A673 (cell line): ENCODE measurements at places on chromosomes 11 and 22. TPM values are rescaled to one million over a fixed set of nuclear protein-coding genes. Genes with fewer than 3 reads are reported as not detected.
A peak's percentile ranks its signal among the peaks of the same experiment; 100 is the strongest.

DNA sequence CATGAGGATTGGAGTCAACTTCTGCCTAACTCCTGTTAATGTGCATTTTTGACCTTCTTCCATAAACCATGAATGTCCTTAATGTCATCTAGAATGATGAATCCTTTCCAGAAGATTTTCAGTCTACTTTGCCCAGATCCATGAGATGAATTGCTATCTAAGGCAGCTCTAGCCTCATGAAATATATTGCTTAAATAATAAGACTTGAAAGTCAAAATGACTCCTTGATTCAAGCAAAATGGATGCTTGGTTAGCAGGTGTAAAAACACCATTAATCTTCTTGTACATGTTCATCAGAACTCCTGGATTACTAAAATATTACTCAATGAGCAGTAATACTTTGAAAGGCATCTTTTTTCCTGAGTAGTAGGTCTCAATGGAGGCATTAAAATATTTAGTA, 238.5 kb upstream of the ZC3H12C start:
- no peaks in the 10 kb centered on the region for H3K36me3 ChIP-seq
- no peak overlapping the region for H3K4me3 ChIP-seq
- no peak overlapping the region for H3K27ac ChIP-seq
- peaks cover 22% of the 10 kb centered on the region for H3K4me1 ChIP-seq

The BTBD18 gene
- total RNA-seq, result not detected in 2 replicates

The CRYAB gene
- total RNA-seq, result 0.87 and 1.6 TPM in 2 replicates

The NAALAD2 gene
- total RNA-seq, result 3.9 and 4.0 TPM in 2 replicates

DNA sequence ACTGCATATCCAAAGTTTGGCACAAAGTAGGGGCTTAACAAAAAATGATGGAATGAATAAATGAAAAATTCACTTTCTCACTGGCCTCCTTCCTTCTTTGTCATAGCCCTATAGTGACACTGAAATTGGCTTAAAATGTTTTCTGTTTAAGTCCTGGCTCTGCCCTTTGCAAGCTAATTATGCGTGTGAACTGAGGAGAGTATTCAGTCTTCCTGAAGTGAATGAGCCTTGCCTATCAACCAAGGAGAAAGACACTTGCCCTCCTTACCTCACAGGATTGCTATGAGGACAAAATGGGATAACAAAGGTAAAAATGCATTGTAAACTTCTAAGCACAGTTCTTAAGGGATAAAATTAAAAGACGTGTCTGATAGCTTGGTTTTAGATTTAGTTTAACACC, 729.8 kb upstream of the ANO3 start:
- H3K27me3 ChIP-seq, result no peaks in the 10 kb centered on the region
- no peaks in the 10 kb centered on the region for H3K4me1 ChIP-seq
- H3K27ac ChIP-seq, result no peak overlapping the region
- DNase-seq, result no peak
- no peak overlapping the region for H3K4me3 ChIP-seq
- H3K36me3 ChIP-seq, result no peaks in the 10 kb centered on the region

GRCh38 chr11:34552270-34552669, 38.7 kb upstream of the ELF5 start:
- H3K36me3 ChIP-seq, result no peaks in the 10 kb centered on the region
- H3K4me3 ChIP-seq, result no peak overlapping the region
- H3K27me3 ChIP-seq, result peaks cover 79% of the 10 kb centered on the region
- no peaks in the 10 kb centered on the region for H3K4me1 ChIP-seq
- H3K27ac ChIP-seq, result no peak overlapping the region
- no peak for DNase-seq

The MPPED2 gene
- 2.0 and 3.4 TPM in 2 replicates for total RNA-seq

DNA sequence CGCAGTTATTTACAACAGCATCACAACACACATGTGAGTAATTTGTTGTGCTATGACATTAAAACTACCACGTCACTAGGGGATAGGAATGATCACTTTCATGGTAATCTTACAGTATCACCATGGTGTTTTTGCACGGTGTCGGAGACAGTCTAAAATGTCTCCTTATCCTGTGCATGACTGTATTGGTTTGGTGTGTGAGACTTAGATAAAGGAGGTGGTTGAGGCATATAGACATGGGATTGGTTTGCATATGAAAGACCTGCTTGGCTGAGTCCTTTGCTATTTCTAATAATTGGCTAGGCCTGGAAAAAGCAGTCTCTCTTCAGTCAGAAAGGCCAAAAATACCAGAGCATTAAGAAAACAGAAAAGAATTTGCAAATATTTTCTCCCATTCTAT, 30.2 kb downstream of the MSANTD4 start:
- no peak overlapping the region for H3K27ac ChIP-seq
- no peak overlapping the region for H3K4me3 ChIP-seq
- DNase-seq, result no peak
- no peaks in the 10 kb centered on the region for H3K4me1 ChIP-seq
- no peaks in the 10 kb centered on the region for H3K36me3 ChIP-seq

DNA sequence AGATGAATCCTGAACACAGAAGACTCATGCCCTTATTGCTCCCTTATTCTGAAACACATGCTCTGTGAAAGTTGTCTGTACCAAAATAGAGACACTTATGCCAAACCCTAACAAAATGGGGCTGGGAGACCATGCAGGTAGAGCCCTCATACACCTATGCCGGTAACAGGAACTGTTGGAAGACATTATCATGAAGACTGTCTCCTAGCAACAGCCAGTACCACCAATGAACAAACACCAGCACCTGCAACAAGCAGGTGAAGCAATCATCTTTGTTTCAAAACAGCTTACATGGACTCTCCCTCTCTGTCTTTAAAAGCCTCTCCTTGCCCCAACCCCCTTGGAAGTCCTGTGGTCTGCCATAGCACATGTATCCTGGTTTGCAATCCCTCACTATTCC, 17.2 kb downstream of the SLC5A4 start:
- H3K4me3 ChIP-seq, result no peak overlapping the region
- H3K4me1 ChIP-seq, result peaks cover 22% of the 10 kb centered on the region
- H3K27ac ChIP-seq, result no peak overlapping the region
- no peaks in the 10 kb centered on the region for H3K36me3 ChIP-seq
- DNase-seq, result no peak
- no peaks in the 10 kb centered on the region for H3K27me3 ChIP-seq

- peaks cover 15% of the 10 kb centered on the region for H3K4me1 ChIP-seq
- H3K4me3 ChIP-seq, result peak overlapping the region; percentile 53
- H3K27me3 ChIP-seq, result no peaks in the 10 kb centered on the region
- H3K36me3 ChIP-seq, result no peaks in the 10 kb centered on the region
- DNase-seq, result peak; percentile 88
- H3K27ac ChIP-seq, result peak overlapping the region; percentile 73
Observed at GRCh38 chr11:65454696-65455456, 32.3 kb downstream of the NEAT1 start.

DNA sequence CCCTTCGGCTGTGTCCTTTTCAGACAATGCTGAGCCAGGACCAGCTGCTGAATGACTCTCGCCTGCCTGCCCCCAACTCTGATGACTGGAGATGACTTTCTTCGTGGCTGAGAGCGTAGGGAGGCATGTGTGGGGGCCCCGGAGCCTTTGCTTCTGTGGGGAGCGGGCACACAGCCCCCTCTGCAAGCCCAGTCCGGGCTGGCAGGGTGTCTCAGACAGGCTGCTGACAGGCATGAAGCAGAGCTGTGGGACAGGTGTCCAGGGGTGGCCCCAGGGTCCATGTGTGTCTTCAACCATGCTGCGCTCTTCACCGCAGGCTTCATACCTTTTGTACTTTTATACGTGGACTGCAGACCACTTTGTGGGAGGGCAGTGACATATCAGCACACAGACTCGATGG, 16.6 kb downstream of the CYB5R2 start:
- H3K27me3 ChIP-seq, result no peaks in the 10 kb centered on the region
- no peak overlapping the region for H3K27ac ChIP-seq
- H3K4me3 ChIP-seq, result no peak overlapping the region

DNA sequence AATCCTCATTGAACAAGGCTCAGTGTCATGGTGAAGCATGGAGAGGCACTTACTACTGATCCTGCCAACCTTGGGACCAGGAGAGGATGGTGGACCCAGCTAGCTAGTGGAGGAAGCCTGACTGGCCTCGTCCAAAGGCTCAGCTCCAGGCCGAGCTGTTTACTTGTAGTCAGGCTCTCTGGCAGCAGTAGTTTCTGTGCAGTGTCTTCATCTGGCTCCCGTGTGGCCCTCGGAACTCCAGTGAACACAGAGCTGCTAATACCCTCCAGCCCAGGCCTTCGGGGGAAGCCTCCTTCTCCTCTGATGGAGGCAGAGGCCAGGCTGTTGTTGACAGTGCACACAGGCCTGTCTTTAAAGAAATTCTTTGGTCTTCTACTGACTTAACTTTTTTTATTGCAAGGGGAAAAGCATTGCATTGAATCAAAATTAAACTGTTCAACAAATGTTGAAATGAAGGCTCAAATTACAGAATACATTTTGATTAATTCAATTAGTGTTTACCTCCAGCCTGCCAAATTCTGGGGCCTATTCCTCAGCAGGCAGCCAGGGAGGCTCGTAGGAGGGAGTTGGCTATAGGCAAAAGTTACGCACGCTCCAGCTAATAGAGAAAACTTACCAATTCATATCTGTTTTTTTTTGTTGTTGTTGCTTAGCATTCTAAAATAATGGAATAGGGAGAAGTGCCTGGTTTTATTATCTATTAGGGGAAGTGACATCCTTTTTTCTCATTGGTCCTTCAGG, 18.8 kb downstream of the PPFIBP2 start:
- no peaks in the 10 kb centered on the region for H3K36me3 ChIP-seq
- no peaks in the 10 kb centered on the region for H3K4me1 ChIP-seq
- no peaks in the 10 kb centered on the region for H3K27me3 ChIP-seq
- no peak overlapping the region for H3K27ac ChIP-seq

GRCh38 chr11:45737056-45737455, 67.9 kb upstream of the SLC35C1 start:
- no peaks in the 10 kb centered on the region for H3K4me1 ChIP-seq
- H3K27ac ChIP-seq, result no peak overlapping the region
- DNase-seq, result no peak
- no peaks in the 10 kb centered on the region for H3K36me3 ChIP-seq
- no peaks in the 10 kb centered on the region for H3K27me3 ChIP-seq

GRCh38 chr11:60858236-60858635, 2.5 kb upstream of the PTGDR2 start:
- no peaks in the 10 kb centered on the region for H3K4me1 ChIP-seq
- no peaks in the 10 kb centered on the region for H3K36me3 ChIP-seq
- H3K27me3 ChIP-seq, result no peaks in the 10 kb centered on the region
- H3K4me3 ChIP-seq, result no peak overlapping the region

- H3K4me1 ChIP-seq, result no peaks in the 10 kb centered on the region
- no peaks in the 10 kb centered on the region for H3K27me3 ChIP-seq
- no peak for DNase-seq
- no peak overlapping the region for H3K27ac ChIP-seq
- no peaks in the 10 kb centered on the region for H3K36me3 ChIP-seq
Observed at GRCh38 chr11:31783252-31783651, 27.9 kb downstream of the PAX6 start.

GRCh38 chr11:2530131-2530854, 85.5 kb downstream of the KCNQ1 start:
- peaks cover 5% of the 10 kb centered on the region for H3K4me1 ChIP-seq
- H3K27ac ChIP-seq, result no peak overlapping the region
- no peak for DNase-seq
- no peaks in the 10 kb centered on the region for H3K36me3 ChIP-seq

- no peak overlapping the region for H3K27ac ChIP-seq
- H3K4me3 ChIP-seq, result no peak overlapping the region
- peaks cover 3% of the 10 kb centered on the region for H3K27me3 ChIP-seq
- no peaks in the 10 kb centered on the region for H3K36me3 ChIP-seq
Observed at GRCh38 chr22:36586271-36586670, 57.3 kb upstream of the EIF3D start.

GRCh38 chr11:13068211-13068610, 59.1 kb downstream of the RASSF10 start:
- DNase-seq, result no peak
- no peaks in the 10 kb centered on the region for H3K36me3 ChIP-seq
- no peaks in the 10 kb centered on the region for H3K4me1 ChIP-seq
- H3K4me3 ChIP-seq, result no peak overlapping the region
- H3K27me3 ChIP-seq, result peaks cover 48% of the 10 kb centered on the region

The KCNE3 gene
- 106 and 107 TPM in 2 replicates for total RNA-seq

DNA sequence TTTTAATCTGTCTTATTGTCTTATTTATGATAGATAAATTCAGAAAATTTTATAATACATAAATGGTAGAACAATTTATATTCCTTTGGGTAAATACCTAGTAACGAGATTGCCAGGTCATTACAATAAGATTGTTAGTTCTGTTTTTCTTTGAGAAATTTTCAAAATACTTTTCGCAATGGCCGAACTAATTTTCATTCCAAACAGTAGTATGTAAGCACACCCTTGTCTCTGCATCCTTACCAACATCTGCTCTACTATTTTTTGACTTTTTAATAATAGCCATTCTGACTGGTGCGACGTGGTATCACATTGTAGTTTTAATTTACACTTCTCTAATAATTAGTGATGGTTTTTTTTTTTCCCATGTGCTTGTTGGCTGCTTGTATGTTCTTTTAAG, 351.4 kb upstream of the LUZP2 start:
- H3K27me3 ChIP-seq, result no peaks in the 10 kb centered on the region
- H3K4me3 ChIP-seq, result no peak overlapping the region
- H3K4me1 ChIP-seq, result no peaks in the 10 kb centered on the region
- no peak for DNase-seq
- no peaks in the 10 kb centered on the region for H3K36me3 ChIP-seq
- no peak overlapping the region for H3K27ac ChIP-seq

GRCh38 chr22:48920776-48921241, 906.9 kb downstream of the BRD1 start:
- no peak overlapping the region for H3K4me3 ChIP-seq
- no peaks in the 10 kb centered on the region for H3K27me3 ChIP-seq
- DNase-seq, result no peak

DNA sequence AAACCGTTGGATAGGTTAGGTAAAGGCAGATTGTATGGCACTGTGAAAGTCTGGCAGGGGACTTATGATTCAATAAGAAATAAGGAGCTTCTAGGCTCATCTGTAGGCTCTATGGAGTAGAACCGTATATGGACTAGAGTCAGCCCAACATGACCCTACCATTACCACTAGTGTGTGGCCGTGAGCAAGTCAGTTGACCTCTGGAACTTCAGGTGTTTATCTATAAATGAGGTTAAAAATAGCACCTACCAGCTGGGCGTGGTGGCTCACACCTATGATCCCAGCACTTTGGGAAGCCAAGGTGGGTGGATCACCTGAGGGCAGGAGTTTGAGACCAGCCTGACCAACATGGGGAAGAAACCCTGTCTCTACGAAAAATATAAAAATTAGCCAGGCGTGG, 4.4 kb downstream of the HINFP start:
- H3K27ac ChIP-seq, result no peak overlapping the region
- H3K4me1 ChIP-seq, result peaks cover 10% of the 10 kb centered on the region
- no peaks in the 10 kb centered on the region for H3K27me3 ChIP-seq
- no peak overlapping the region for H3K4me3 ChIP-seq
- DNase-seq, result no peak

DNA sequence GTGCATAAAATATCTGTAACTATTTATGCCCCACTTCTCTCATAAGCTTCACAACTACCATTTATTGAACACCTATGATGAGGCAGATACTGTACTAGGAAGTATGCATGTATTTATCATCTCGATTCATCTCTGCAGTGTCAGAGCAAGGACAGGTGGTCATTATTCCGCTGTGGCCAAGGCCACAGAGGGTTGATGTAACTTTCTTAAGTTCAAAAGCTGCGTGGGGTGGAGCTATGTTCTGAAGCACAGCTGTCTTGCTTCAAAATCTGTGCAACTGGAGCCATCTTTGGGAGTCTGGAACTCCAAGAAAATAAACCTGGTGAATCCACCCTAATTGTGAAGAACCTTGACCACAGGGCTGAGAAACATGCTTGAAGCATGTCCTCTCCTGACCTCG, 60.2 kb upstream of the HMGXB4 start:
- no peak overlapping the region for H3K4me3 ChIP-seq
- H3K27ac ChIP-seq, result no peak overlapping the region
- DNase-seq, result no peak
- H3K27me3 ChIP-seq, result peaks cover 5% of the 10 kb centered on the region

The CEP126 gene
- 2.3 and 3.1 TPM in 2 replicates for total RNA-seq

GRCh38 chr11:57354699-57355098, 16.5 kb downstream of the P2RX3 start:
- no peak overlapping the region for H3K27ac ChIP-seq
- H3K27me3 ChIP-seq, result no peaks in the 10 kb centered on the region
- DNase-seq, result no peak
- H3K4me3 ChIP-seq, result no peak overlapping the region

The CD3E gene
- not detected in 2 replicates for total RNA-seq
